Hepatic stellate cell (primary cell): ENCODE measurements at places on chromosomes 12 and 14.

GRCh38 chr12:122887819-122888212, 8.1 kb downstream of the VPS37B start:
- no peak for DNase-seq

DNA sequence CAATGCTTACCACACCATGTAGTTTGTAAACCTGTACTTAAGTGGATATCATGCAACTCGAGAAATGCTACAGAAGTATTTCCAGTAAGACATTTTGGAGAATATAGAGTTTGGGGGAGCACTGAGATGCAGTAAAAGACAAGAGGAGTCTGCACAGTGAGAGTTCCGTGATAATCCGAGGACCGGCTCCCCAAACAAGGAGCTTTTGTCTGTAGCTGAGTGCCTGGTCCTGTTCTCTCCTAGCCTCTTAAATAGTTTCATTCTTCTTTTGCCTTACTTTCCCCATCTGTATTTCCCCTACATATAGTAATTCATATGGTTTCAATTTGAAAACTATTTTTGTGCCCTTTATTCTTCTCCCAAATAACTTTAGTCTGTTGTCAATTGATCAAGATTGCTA, 364.1 kb downstream of the EGLN3 start:
- DNase-seq = no peak

DNA sequence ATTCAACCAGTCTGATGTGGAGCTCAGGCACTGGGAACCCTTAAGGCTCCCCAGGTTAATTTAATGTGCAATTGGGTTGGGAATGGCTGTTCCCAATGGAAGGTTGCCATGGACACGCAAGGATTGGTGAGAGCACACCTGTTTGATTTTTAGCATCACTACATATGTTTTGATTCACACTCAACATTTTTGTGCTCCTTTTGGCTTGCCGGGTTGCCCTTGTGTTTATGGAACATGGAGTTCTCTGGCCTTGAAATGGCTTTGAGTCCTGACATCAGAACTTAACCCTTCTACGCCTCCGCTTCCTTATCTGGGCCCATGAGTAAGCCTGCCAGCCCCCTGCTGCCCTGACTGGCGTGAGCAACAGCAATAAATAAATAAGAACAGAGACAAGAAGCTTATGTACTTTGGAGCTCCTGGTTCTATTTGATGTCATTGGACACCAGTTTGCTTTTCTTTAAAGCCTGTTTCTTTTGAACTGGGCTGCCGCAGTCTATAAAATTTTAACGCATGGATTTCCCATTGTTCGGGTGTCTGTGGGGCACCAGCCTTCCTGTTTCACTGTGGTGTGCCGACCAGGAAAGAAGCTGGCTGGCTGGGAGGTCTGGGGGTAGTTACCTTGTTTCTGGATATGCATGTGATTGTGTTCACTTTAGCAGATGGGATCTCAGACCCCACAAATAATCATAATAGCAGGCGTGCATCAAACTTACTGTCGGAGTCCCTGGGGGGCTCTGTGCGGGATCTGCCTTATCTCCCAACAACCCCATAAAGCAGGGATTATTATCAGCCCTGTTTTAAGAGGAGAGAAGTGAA, 27.8 kb downstream of the TBX3 start:
- no peak for DNase-seq

DNA sequence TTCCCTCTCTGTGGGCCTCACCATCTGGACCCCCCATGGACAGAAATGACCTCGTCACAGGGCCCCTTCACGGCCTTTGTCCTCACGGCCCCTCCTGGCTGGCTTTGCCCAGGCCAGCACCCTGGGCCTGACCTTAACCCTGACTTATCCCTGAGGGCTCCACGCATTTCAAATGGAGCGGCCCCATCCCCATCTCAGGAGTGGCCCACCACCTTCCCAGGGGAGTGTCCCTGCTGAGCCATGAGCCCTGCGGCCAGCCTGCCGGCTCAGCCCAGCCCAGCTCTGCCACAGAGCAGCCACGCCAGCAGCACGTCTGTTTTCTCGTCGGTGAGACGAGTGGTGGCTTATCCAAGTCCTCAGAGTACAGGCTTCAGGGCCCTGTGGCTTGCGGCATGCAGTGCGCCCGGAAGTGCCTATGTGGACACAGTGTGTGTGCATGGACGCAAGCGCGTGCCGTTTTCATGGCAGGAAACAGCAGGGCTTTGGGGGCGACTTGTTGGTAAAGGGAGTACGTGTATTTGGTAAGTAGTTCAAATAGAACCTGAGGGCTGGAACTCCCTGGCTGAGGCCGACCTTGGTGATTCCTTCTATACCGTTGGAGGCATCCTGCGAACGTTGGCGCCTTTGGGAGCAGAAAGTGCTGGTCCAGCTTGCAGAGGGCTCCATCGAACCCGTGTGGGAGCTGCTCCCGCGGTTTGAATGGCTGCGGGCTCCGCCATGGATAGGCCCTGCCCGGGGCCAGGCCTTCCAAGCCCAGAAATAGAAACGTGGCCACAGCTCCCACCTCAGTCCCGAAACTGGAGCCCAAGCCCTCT, 52.1 kb downstream of the LRCOL1 start:
- no peak for DNase-seq

DNA sequence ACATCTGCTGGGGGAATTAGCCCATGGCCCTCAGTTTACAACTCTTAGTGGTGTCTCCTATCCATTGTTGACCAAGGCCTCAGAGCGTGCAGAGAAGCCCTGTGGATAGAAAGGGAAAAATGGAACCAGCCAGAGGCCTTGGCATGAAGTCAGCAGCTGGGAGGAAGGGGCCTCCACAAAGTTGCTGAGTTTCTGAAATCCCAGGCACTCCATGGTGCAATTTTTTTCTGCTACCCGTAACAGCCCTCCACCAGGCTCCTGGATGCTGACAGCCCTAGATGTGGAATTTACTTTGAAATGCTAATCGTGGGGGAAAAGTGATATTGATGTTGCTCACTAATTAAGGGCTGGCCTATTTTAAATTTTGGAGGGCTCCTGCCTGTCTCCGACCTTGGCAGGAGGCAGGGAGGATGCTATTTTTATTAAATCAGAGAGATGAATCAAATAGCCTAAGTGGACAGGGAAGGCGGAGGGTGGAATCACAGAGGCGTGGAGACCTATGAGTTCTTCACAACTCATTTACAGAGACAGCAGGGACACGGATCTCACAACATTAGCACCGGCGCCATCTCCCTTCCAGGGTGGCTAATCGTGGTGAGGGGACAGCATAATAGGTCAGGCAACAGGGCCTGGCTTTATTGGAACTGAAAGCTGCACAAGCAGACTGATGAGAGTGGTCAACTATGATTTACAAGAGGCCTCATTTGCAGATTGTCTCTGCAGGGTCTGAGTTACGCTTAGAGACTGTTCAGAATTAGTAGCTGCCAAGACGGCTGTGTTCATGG, 99.8 kb upstream of the WSCD2 start:
- no peak for DNase-seq

DNA sequence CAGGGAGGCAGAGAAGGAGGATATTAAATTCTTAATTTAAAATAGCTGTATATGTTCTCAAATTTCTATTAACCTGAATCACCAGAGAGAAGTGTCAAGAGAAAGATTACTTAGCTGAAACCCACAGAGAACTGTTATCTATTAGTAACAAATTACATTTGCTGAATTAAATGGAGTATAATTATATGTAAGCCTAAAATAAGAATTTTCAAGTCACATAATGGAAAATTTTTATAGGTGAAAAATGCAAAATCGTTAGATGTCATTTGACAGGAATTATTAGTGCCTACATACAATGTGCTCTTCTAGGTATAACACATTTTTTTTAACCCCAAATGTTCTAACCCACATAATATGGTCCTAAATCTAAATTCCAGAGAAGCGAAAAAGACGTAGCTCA, 4.1 kb upstream of the ATP2B1 start:
- DNase-seq = no peak

- peak; percentile 54 for DNase-seq
These were observed 50.1 kb upstream of the STK38L start for GRCh38 chr12:27193854-27194544.

DNA sequence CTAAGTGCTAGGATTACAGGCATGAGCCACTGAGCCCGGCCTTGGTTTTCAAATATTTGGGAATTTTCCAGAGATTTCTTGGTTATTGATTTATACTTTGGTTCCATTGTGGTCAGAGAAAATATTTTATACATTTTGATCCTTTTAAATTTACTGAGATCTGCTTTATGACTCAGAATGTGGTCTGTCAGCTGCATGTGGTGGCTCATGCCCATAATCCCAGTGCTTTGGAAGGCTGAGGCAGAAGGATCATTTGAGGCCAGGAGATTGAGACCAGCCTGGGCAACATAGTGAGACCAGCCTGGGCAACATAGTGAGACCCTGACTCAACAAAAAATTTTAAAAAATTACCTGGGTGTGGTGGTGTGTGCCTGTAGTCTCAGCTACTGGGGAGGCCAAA, 49.8 kb downstream of the ADCK1 start:
- DNase-seq = no peak

- DNase-seq = no peak
These were observed 291.5 kb downstream of the RPS29 start for GRCh38 chr14:49294621-49295148.

DNA sequence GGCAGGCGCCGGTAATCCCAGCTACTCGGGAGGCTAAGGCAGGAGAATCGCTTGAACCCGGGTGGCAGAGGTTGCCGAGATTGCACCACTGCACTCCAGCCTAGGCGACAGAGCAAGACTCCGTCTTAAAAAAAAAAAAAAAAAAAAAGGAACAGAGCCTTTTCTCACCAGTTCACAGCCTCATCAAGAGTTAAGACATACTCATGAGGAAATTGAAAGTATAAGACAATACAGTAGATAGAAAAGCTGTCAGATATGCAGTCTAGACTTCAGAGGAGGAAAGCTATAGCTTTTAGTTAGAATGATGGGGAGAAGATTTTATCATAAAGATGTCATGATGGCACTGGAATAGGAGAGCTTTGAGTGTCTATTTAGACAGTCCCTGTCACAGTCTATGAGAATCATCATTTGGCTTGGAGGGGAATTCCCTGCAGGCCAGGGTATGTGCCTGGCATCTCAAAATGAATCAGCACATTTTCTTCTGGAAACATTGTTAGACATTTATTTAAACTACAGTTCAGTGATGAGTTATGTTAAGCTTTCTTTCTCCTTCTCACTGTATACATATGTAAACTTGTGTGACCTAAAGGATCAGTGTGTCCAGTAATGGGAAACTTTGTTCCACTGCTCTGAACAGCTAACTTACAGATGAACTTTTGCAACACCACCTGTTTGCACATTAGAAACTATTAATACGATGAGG, 2.9 kb upstream of the RAB35 start:
- DNase-seq = peak; percentile 50

- no peak for DNase-seq
These were observed 175.9 kb downstream of the NTS start for GRCh38 chr12:86050010-86050409.

DNA sequence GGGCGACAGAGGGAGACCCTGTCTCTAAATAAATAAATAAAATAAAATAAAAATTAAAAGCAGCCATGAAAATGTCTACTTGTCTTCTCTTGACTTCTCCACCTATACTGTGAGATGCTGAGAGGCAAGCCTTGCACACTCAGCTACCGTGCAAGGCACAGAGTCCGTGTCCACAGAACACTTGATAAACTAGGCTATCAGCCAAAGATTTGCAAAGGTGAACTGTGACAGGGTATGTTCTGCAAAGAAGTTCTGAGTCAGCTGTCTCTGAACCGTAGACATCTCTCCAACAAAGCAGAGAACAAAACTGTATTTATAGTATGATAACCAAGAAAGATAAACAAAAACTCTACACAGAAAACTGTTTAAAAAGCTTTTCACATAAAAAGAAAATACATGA, 35.5 kb downstream of the STXBP6 start:
- no peak for DNase-seq

GRCh38 chr12:45093051-45093450, 42.2 kb upstream of the DBX2 start:
- DNase-seq = no peak

DNA sequence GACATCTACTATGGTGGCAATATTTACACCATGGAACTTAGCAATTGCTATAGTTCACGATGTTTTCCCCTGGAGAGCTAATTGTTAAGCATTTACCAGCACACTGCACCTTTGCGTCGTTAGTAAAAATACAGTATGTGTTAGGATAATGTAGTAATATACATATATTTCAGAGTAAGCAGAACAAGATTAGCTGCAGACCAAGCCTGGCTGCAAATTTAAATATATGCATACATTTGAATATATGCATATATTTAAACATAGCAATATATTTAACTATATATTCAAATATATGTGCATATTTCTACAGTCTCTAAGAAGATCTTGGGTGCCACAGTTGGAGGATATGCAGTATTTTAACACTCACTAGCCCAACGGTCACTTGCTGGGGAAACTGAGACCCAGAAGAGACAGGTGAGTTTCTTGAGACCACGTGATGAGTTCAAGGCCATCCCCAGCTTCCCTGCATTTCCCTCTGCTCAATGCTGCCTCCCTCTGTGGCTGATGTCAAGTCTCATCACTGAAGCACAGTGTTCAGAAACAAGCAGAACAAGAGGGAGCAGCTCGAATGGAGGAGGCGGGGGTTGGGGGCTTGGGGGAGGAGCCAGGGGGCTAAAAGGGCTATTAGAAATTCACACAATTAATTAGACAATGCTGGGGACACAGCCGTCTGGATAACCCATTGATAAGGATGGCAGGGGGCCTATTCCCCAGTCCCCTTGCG, 708.0 kb downstream of the MED13L start:
- DNase-seq = no peak

DNA sequence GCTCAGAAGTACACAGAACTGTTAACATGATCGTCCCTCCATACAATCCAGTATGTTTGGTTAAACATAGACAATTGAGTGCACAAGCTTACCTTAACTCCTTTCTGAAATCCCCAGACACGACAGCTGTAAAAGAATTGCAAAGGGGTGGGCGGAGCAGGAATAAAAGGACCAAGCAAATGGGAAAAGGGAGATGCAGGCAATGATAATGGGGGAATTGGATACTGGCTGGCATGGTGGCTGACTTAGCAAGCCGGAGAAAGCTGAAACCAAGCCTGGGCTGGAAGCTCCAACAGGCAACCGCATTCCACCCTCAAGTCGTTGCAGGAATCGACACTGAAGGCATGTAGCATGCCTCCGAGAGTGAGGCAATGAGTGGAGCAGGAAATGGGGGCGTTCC, 96.8 kb upstream of the TMEM132C start:
- no peak for DNase-seq

GRCh38 chr14:55951341-55952206, 166.6 kb upstream of the PELI2 start:
- DNase-seq = no peak

DNA sequence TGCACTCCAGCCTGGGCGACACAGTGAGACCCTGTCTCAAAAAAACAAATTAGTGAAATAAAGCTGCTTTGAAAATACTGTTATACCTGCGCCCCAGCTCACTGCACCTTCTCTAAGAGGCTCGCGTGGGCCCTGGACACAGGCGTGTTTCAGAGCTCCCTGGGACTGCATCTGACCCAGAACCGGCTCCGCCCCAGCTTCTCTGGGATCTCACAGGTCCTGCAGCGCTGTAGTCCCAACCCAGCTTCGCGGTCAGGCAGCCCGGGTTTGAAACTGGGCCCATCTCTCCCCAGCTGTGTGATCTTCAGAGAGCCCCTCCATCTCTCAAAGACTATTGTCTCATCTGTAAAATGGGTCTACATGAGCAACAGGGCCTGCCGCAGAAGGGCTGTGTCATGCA, 7.5 kb downstream of the RIMBP2 start:
- no peak for DNase-seq

GRCh38 chr12:109521831-109522230, 44.4 kb downstream of the UBE3B start:
- DNase-seq = no peak
